Ureter (tissue), 1 donor: ENCODE measurements at places on chromosomes 16 and 17. TPM values are rescaled to one million over a fixed set of nuclear protein-coding genes. Genes with fewer than 3 reads are reported as not detected.

GRCh38 chr17:78267253-78268073 is 36.0 kb downstream of the TMEM235 start:
- DNase-seq: no peak

GRCh38 chr17:76086384-76086783 is 7.4 kb downstream of the ZACN start:
- no peak for DNase-seq

- DNase-seq: no peak
Observed at GRCh38 chr16:19967963-19968362, 83.3 kb upstream of the GPRC5B start.

The RANBP10 gene
- 25.3 TPM for total RNA-seq

DNA sequence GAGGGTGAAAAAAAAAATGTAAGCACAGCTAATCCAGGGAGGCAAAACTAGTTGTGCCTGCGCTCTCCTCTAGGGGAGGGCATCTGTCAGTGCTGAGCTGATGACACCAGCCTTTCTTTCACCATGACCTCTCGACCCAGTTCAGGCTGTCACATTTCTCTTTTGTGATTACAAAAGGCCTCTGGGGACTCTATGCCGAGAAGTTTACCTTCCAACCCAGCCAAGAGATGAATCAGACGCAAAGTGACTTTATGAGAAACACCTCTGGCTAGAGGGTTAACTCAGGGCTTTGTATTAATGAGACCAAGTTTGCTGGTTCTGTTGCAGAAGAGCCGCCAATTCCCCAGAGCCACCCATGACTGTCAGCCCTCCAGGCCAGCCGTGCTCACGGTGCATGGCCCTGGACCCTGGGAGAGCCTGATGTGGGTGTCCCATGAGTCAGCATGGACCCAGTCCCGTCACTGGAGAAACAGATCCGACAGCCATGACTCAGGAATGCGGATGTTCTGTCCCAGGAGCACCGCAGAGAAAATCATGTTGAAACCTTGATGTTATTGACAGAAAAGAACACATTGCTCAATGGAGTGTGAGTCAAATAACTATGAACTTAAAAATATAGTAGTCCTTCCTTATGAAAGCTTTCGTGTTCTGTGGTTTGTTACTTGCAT is 437.2 kb downstream of the HS3ST3B1 start:
- DNase-seq: peak; percentile 72

DNA sequence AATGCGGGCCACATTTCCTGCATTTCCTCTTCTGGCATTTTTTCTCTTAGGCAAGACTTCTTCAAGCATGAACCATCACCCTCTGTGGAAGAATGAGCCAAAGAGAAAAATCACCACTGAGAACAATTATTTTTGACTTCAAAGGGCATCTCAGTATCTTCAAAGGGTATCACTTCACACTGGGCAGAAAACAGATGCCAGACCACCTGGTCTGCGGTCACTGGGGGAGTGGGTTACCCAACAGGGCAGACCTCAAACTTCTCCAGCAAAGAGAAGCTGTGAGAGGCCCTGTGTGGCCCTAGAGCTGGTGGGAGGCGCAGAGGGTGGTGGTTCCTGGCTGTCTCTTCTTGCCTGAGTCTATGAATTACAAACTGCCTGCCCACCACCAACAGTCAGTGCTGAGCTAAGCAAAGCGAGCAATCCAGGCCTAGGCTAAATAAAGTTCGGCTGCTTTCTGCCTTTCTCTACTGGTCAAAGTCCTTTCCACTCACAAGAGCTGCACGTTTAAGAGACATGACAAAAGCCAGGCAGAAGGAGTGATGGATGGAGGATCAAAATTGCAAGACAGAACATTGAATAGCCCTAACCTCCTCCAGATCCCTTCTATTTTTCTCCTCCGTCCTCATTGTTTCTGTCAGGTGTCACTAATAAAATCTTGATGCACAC is 602.7 kb upstream of the CDH5 start:
- no peak for DNase-seq

GRCh38 chr16:56912746-56913708 is 18.9 kb upstream of the HERPUD1 start:
- no peak for DNase-seq

- no peak for DNase-seq
Observed at GRCh38 chr17:28347261-28347891, 10.0 kb downstream of the POLDIP2 start.
